ENCODE measurements at places on chromosomes 5 and 9.
A peak's percentile ranks its signal among the peaks of the same experiment; 100 is the strongest.

DNA sequence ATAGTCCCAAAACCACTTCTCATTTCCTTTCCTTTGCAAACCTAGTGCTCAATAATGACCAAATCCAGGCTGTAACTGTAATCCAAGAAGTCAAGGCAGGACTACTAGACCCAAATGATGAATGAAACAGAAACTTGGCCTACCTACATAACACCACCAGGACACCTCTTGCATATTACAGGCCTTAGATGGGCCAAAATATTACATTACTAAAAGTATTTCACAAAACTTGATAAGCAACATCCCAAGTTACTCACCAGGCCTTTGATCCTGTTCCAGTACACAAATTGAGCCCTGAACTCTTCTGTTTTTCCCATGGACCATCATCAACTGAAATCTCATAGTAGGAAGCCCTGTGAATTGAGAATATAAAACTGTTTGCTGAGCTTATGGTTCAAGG, 34.8 kb downstream of the NADK2 start:
- DNase-seq = no peak

GRCh38 chr5:33315189-33315588, 125.6 kb upstream of the TARS1 start:
- peak; percentile 46 for DNase-seq

- no peak for DNase-seq
These were observed 320.1 kb downstream of the MLLT3 start for GRCh38 chr9:20302197-20302596.

- DNase-seq = peak; percentile 36
These were observed 186.5 kb upstream of the WWC1 start for GRCh38 chr5:168104811-168105481.

DNA sequence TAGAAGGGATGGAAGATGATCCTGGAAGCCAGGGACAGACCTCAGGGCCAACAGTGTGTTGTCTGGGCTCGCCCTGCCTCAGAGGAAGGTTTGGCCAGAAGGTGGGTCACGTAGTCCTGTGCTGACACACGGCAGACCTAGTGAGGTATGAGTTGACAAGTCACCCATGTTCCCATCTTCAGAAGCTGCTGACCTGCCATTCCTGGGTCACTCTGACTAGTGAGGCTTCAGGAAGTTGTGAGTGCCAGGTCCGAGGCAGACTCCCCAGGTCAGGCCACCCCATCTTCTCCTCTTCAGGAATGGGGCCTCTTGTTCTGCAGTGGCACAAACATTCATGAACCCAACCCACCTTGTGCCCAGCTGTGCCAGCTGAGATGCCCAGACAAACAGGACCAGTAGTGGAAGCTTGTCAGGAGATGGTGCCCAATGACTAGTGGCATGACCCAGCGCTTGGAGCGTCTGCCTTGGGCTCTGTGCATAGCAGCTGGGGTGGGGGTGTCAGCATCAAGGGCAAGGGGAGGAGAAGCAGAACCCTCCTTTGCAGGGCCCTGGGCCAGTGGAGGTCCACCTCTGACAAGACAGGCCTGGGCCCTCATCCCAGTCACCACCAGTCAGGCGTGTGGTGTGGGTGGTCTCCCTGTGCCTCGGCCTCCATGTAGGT, 16.8 kb upstream of the ANGPTL2 start:
- DNase-seq = no peak

- no peak for DNase-seq
These were observed 63.8 kb downstream of the FNBP1 start for GRCh38 chr9:129979071-129979745.

- DNase-seq = peak; percentile 20
These were observed 53.6 kb upstream of the CDH18 start for GRCh38 chr5:20041326-20042274.

DNA sequence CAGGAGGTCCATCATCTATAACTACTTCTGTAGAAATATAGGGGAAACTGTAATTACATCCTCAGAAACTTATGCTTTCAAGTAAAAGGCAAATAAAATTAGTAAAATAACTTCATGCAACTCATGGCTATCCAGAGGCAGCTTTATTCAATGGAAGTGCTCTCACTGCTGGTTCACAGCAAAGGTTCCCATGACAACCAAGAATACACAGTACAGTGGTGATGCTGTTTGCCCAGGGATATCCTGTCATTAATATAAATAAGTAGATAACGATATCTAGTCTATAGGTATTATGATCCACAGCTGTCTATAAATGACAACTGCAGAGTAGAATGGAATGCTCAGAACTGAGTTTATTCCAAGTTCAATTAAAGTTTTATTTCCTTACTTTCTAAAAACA, 390.3 kb downstream of the PDE4D start:
- DNase-seq = no peak
